ENCODE measurements at places on chromosomes 4 and X.

DNA sequence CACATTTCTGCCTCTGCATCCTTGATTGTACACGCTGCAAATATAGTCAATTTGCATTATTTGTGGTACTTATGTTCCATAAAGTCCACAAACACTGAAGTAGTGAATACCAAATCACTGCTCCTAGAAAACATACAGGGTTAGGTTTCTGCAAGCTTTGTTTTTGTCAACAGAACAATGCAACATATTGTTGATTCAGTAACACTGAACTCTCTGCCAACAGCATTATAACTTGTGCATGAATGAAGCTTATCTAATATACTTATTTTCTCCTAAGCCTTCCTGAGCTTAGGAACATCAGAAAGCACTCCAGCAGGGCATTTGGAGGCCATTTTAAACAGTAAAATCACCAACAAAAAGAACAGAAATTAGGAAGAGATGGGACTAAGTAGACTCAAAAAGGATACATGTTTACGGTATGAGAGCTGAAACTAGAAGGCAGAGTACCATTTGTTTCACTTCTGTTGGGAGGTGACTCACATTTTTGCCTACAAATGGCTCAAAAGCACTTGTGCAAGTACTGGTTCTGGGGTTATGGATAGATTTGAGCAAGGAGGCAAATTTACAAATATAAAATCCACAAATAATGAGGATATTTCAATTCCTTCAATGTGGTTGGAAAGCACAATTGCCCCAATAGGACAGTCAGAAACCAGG lies 14.1 kb downstream of the COX18 start:
- no peak for DNase-seq

- no peak for DNase-seq
These were observed 44.2 kb upstream of the SHOX start for GRCh38 chrX:586351-586750.

DNA sequence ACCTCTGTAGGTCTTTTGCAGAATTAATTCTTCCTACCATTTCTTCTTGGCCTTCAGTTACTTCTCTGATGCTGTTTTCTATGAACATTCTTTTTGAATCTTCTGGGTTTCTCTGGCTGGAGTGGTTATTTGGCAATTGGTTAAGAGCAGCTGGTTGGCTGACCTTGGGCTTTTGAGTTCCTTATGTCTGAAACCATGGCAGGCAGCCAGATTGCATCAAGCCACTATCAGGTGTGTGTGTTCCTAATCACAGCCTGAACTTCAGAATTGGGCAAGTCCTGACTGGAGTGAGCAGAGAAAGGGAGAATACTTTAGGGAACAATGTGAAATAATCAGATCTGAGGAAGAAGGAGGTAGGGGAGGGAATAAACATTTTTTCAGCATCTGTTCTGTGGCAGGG lies 90.2 kb downstream of the ARHGAP10 start:
- no peak for DNase-seq

DNA sequence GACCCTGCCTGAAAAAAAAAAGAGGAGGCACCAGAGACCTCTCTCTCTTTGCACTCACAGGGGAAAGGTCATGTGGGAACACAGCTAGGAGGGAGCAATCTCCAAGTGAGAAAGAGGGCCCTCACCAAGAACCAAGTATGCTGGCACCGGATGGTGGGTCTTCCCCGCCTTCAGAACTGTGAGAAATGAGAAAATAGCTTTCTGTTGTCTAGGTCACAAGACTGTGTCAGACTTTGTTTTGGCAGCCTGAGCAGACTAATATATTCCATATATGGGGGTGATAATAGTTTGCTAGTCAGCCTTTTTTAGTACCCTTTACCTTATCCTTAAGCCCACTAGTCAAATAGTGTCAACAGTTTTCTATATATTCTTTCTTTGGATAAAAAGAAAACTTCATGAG lies 193.0 kb downstream of the TRIML1 start:
- no peak for DNase-seq
